ENCODE measurements at places on chromosomes 12 and 14. TPM values are rescaled to one million over a fixed set of nuclear protein-coding genes. Genes with fewer than 3 reads are reported as not detected.

DAO gene
- not detected for total RNA-seq

DTD2 gene
- total RNA-seq: 34.1 TPM

SLC6A12 gene
- 1.7 TPM for total RNA-seq

GRCh38 chr12:49170924-49171323 lies 18.0 kb downstream of the TUBA1A start:
- DNase-seq: no peak

DNA sequence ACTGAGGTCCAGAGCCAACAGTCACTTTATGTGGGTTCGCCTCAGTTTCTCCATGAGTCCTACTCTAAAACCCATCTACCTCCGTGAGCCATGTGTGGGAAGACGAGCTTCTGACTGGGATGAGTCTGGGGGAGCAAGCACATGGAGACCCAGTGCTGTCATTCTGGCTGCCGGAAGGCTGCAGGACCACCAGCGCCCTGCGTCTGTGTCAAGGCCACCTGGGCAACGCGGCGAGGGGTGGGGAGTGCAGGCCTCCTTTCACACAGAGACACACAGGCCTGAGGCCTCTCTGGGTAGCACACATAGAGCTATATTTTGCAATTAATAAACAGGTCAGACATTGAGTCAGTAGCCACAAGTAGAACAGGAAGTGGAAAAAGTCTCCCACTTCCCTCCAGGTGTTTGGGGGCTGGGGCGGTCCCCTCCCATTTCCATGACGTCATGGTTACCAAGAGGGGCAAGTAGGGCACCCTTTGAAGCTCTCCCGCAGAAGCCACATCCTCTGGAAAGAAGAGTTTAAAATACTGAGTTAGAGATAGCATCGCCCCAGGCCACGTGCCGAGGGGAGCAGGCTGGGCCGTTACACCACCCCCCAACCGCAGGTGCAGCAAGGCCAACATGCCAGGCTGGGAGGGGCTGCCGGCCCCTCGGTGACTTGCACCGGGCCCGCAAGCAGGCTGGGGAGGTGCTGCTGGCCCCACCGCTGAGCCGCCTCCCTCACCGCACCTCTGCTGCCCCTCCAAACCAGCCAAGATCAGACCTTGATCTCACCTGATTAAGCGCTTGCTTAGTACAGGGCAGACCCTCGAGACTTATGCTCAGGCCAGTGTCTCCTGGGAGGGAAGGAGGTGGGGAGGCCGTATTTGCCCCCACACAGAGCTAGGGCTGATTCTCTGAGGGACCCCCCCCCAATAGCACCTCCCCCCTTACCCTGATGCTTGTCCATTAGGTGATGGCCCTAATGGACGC lies 32.7 kb downstream of the DAD1 start:
- peak; percentile 23 for DNase-seq

- DNase-seq: no peak
These were observed 9.8 kb upstream of the KCNA5 start for GRCh38 chr12:5033883-5034282.

DNA sequence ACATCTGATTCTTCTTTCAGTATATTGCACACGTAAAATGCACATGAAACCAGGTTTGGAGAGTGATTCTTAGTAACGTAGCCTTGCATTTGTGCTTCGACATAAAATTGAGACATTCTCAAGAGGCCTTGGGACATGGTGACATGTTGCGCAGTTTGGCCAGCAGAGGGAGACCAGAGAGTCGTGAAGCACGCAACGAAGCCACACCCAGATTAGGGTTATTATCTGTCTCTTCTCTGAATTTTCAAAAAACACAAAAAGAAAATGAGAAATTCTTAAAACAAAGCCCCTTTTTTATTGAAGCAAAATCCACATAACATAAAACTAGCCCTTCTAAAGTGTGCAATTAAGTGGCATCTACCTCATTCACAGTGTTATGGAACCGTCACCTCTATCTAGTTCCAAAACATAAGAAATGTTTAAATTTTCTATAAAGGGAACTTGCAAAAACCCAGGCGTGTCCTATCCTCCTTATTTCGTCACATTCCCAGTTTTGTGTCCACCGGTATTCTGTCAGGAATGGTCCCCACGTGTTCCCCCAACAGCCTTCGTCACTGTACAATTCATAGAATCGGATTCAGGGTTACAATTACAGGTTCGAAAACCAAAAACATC lies 108.8 kb upstream of the ATF7IP start:
- DNase-seq: peak; percentile 83

DNA sequence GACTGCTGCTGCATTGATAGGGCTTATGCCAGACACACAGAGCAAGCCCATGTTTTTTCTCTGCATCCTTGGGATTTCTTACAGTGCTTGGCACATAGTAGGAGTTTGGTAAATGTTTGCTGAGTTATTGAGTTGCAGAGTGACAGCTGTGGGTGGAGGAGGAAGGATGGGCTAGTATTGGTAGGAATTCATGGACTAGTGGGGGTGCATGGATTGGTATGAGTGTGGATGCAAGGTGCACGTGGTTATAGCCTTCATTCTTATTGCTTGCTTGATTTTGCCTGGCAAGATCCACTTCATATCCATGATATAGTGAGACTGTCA lies 11.4 kb downstream of the RGS6 start:
- DNase-seq: no peak

DNA sequence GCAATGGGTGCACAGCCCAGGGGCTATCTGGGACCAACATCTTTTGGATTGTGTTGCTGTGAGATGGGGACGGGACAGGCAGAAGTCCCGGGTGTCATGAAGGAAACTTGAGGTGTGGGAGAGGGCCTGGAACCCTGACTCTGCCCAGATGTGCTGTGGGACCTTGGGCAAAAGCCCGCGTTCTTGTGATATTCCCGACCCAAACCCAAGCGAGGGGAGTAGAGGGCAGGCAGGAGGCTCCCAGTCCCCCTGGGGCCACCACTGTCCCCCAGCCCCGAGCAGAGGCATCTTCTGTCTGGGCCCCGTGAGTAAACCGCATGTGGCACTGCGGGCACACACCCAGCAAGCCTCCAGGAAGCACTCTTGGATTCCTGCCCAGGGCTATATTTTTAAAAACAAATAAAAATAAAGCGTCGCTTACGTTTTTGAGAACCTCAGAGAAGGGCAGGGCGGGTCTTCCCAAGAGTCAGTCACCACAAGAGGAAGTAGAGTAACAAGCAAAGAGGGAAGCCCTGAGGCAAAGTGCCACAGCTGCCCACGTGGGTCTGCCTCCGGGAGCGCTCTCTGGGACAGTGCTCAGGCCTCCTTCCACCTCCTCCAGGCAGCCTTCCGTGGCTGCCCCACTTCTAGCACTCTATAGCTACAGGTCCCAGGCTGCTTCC lies 39.5 kb downstream of the BEGAIN start:
- DNase-seq: no peak

- no peak for DNase-seq
These were observed 341.1 kb downstream of the EMP1 start for GRCh38 chr12:13537623-13538022.

DNA sequence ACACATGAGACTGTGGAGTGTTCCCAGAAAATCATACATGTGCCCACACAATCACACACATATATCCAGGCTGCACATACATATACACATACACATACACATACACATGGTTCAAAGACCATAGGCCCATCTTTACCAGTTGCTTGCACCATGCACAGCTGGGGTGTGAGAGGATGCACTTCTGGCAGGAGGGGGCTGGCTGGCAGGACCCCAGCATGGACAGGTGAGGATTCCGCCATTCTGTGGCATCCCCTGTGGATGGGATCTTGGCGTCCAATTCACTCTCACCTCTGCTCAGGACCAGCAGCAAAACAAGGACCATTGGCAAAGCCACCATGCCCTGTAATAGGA lies 7.0 kb downstream of the ITGB7 start:
- DNase-seq: no peak

DNA sequence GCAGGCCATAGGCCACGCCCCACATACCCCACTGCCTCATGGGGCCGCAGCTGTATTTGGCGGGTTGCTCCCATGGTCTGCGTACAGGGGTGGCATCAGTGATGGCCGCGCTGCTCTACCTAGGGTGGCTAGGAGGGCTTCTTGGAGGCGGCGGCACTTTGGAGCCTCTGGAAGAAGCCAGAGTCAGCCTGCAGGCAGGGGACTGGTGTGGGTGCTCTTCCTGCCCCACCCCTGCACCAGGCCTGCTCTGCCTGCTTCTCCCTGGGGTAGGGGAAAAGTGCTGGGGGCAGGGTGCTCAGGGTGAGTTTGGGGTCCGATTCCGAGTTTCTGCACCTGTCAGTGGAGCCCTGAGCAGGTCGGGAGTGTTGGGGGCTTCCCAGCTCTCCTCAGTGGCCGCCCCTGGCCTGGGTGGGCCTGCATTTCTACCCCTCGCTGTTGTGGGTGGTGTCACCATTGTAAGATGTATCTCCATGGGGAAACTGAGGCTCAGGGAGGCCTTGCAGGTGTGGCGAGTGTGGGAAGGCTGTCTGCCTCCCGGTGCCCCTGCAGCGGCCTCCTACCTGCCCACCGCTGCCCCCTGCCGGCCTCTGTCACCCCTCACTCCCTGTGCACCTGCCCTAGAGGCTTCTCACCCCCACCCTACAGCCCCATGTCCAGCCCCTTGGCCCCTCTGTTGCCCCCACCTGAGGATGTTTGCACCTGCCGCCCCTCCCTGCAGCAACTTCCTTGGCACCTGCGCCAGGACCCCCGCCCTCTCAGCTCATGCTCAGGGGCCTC lies 5.5 kb downstream of the CEP170B start:
- DNase-seq: no peak

DNA sequence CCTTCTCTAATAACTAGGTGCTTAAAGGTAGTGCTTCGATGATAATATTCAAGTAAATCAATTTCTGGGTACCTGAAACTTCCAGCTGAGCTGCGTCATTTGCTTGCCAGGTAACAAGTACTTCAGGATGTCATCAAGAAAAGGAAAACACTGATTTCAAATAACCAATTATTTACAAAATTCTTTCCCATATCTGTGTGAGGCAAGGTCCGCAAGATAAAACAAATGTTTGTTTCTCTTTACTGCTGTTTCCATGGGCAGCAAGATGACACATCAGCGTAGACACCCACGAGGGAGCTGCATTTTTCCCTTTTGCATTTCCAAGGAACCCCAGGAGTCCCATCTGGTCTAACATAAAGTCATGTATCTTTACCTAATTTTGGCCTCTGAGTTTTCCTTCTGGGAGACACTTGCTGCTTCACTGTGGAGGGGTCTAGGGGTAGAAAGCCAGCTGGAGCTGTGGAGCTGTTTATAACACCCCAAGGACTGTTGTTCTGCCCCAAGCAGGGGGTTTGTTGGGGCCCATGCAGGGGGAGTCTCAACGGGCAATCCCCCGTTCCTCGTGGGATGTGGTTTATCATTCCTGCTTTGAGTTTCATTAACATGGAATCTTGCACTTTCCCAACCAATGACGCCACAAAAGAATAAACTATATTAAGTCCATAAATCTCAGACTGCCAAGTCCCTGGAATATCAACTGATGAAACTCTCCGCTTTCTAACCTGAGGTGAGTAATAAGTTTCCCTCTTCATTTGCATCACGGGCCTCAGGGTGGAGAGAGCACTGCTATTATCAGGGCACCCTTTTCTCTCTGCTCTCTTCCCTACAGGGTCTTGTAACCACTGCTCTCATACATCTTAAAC lies 112.8 kb upstream of the PELI2 start:
- DNase-seq: peak; percentile 61

GRCh38 chr14:29637411-29637810 lies 290.2 kb downstream of the PRKD1 start:
- peak; percentile 65 for DNase-seq

GRCh38 chr14:45133683-45134050 lies 614 bp downstream of the FKBP3 start:
- DNase-seq: no peak

DNA sequence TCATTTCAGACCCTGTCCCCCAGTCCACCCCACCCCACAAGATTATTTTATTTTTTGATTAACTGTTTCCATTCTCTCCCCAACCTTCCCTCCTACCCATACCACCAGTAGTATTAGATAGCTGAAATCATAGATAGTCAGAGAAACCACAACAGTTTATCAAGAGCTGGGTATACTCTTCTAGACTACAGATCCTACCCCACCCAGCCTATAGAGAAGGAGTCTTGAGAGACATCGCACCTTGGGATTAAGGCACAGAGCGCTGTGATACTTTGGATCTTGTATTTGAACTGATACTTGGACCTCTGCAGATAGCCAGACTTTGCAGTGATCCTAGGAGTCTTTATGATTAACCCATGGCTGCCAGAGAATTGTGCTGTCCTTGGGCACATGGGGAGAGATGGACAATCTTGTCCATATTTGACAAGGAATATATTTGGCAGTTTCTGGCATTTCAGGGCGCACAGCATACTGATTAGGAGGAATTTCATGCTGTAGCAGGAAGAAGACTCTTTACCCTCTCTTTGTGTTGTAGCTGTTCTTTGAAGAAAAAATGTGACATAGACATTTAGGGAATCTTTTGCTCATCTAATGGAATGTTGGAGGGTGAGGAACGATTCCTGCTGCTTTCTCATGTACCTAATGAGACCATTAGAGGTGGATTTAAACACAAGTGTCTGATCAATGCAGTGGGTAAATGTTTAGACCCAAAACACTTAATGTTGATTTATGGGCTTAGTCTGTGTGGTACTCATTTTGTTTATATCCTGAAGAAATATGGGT lies 982 bp downstream of the RBMS2 start:
- DNase-seq: no peak

- no peak for DNase-seq
These were observed 215.4 kb downstream of the FOXN3 start for GRCh38 chr14:89201645-89202044.

DNA sequence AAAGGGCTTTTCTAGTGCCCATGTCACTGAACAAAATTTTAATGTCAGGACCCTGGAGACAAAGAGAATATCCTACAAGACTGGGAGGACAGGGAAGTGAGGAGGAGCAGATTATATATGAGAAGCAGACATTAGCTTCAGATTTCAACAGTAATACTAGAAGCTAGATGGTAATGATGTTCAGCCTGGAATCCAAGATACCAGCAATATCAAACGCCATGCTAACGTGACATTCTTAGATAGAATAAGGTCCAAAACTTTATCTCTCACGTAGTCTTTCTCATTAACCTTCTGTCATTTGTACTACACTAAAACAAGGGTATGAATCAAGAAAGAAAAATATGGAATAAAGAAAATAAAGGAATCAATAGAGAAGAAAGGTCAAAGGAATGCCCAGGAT lies 18.7 kb downstream of the SOS2 start:
- no peak for DNase-seq

GRCh38 chr14:99273766-99274345 lies 1.9 kb upstream of the BCL11B start:
- DNase-seq: no peak

- no peak for DNase-seq
These were observed 40.5 kb upstream of the GPR68 start for GRCh38 chr14:91284791-91285548.

- no peak for DNase-seq
These were observed 1072.5 kb upstream of the ATXN7L3B start for GRCh38 chr12:73465106-73465505.

DNA sequence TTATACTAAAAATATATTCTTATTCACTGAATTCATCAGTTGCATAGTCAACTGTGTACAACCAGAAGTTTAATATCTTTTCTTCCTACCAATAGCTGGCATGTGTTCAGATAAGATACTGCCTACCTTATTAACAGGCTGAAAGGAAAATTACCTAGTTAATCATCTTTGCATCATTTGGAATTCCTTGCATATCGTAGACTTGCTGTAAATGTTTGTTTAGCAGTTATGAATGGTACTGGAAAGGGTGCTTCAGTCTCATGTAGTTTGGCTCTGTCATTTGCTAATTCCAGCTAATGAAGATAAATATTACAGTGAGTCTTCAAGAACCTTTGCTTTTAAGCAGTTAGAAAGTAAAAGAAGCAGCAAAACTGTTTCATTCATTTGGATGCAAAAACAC lies 84.4 kb downstream of the PPHLN1 start:
- no peak for DNase-seq
